ENCODE measurements at places on chromosomes 5 and 9.

DNA sequence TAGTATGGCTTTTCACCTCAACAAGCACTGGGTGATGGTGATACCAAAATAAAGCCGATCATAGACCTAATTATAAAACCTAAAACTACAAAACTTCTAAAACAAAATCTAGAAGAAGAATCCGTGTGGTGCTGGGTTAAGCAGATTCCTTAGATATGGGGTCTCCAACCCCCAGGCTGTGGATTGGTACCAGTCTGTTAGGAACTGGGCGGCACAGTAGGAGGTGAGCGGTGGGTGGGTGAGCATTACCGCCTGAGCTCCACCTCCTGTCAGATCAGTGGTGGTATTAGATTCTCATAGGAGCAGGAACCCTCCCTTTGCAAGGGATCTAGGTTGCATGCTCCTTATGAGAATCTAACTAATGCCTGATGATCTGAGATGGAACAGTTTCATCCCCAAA is 33.2 kb downstream of the MRPS27 start:
- DNase-seq, result no peak

GRCh38 chr5:96566833-96567587 is 95.2 kb upstream of the CAST start:
- DNase-seq, result no peak

- DNase-seq, result no peak
These were observed 193.9 kb downstream of the RORB start for GRCh38 chr9:74691058-74691457.

DNA sequence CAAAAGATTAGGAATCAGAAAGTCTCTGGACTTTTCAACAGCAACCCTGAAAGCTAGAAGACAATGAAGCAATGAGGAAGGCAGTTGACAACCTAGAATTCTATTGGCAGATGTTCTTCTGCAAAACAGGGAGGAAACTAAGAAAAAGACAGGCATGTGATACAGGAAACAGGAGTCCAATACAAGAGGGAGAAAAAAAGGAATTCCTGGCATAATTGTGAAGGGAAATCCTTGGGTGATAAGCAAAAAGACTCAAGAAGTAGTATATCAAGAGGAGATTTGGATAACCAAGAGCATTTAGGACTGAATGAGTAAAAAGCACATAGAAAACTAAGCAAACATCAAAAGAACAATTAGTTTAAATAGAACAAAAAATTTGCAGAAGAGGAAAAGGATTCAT is 58.6 kb downstream of the LPAR1 start:
- DNase-seq, result no peak

GRCh38 chr9:135070198-135070951 is 17.1 kb upstream of the OLFM1 start:
- DNase-seq, result no peak

DNA sequence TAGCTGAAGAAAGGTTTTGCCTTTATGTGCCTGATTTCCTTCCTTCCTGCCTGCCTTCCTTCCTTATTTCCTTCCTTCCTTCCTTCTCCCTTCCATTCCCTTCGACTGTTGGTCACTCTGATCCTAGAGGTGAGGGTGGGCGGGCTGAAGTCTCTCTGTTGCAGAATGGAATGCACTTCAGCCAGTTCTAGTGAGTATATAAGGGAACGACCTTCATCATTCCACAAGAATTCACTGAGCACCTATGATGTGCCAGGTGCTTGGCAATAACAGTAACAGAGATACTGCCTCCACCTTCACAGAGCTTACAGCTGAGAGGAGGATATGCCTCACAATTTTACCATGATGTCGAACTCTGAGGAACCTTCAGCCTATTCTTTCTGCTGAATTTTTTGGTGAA is 8.7 kb upstream of the OR5C1 start:
- DNase-seq, result no peak

DNA sequence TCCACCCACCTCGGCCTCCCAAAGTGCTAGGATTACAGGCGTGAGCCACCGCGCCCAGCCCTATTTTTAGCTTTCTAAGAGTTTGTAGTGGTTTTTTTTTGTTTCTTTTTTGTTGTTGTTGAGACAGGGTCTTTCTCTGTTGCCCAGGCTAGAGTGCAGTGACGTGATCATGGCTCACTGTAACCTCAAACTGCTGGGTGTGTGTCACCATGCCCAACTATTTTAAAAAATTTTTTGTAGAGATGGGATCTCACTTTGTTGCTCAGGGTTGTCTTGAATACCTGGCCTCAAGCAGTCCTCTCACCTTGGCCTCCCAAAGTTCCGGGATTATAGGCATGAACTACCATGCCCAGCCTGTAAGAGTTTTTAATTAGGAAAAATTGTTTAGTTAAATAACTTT is 145.3 kb upstream of the SH3GL2 start:
- DNase-seq, result no peak

DNA sequence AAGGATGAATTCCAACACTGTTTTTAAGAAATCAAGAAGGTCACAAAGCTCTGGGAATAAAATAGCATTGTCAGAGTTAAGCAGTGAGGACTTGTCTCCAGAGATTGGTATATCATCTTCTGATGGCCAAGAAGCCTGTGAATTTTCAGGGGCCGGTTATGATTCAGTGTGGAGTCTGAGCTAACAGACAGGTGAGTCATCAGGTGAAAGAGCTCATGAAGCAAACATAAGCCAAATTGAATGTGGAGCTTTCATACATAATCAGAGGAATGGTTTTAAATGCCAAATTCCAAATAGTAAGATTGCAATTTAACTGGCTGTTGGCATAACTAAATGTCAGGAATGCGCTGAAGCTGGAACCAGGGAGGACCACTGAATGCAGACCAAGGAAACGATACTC is 494.2 kb downstream of the MTRR start:
- no peak for DNase-seq

GRCh38 chr5:94776167-94776566 is 157.7 kb downstream of the SLF1 start:
- no peak for DNase-seq

GRCh38 chr5:42285230-42285629 is 138.0 kb upstream of the GHR start:
- DNase-seq, result no peak

DNA sequence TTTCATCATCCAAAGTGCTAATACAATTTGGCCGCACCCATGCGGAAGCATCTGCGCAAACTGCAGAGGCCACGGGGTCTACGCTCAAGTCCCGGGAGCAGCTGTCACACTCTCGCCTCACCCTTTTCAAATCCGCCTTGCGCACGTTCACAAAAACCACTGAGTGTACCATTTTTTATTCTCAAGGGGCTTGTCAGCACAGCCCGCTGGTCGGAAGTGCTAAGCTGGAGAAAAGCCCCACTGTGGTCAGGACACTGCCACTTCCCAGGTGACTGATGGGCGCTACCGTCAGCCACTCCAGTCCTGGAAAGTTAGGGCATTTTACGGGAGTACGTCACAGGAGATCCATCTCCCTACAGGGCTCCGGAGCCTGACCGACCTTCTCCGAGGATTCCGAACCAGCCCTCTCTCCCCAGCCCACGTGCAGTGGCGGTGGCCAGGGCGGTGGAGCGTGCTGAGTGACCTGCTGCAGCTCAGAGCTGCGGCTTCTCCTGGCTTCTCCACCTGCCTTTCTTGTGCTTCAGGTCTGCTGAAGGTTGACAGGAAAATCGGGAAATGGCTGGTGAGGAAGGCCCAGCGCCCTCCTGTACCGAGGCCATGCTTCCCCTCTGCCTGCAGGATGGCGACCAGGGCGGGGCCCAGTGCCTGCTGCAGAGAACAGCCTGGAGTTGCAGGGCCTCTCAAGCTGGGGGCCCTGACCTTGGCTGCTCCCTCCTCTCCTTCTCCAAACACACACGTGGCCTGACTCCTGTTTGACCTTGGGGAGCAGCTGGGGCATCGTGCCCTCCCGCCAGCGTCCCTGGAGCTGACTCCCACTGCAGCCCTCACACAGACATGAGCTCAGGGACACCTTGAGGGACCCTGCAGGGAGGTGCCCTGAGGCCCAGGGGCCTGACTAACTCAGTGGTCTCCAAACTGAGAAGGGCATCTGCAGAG is 14.3 kb downstream of the RASGEF1C start:
- DNase-seq, result no peak

GRCh38 chr9:79562749-79563386 is 8.9 kb upstream of the TLE4 start:
- DNase-seq, result no peak

DNA sequence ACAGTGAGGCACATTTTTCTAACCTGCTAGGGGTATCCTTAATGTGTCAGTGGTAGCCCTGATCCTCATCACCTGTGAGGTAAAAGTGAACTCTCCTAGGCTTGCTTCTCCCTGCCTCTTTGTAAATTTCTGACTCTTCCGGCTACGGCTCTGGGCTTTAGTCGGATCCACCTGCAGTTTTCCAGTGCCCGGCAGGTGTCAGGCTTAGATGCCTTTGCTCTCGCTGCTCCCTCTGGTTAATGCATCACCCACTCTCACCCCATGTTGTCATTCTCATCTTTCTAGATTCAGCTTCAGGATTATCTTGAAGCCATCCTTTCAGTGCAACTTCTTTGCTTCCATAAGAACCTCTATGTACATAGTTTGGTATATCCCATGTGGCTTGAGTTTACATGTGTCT is 3.6 kb downstream of the CEP78 start:
- no peak for DNase-seq

DNA sequence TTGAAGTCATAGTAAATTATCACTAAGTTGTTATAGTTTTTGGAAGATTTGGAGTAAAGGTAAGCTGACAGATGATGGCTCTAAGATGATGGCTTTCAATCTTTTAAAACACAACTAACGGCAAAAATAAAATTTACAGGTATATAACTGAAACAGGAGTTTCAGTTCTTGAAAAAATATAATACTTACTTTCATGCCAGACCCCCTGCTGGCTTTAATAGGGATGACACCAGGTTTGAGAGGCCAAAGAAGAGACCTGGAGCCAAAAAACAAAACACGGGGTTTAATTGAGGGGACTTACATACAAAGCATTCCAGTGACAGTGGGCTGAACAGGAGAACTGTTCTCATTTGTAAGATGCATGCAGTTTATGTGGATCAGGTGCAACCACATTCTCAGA is 301.7 kb upstream of the PCSK5 start:
- no peak for DNase-seq

- DNase-seq, result no peak
These were observed 402.5 kb upstream of the SLC24A2 start for GRCh38 chr9:20191228-20191840.

GRCh38 chr5:161847447-161847846 is 473 bp upstream of the GABRA1 start:
- no peak for DNase-seq

DNA sequence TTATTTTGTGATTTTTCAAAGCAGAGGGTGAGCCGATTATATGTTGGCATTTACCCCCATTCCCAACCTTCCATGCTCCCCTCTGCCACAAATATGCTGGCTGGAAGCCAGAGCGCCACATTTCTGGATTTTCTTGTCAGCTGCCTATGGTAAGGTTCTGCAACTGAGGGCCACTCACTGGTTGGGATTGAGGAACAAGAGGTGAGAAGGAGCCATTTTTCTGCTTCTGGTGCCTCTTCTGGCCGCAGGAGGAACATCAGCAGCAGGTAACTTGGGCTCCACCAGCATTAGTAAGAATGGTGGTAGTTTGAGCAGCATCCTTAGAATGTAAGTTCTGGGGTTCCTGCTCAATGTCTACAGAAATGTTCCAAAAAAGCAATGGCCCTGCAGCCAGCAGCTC is 159.5 kb upstream of the MAST4 start:
- DNase-seq, result no peak

GRCh38 chr9:75176037-75176436 is 87.7 kb downstream of the OSTF1 start:
- no peak for DNase-seq

DNA sequence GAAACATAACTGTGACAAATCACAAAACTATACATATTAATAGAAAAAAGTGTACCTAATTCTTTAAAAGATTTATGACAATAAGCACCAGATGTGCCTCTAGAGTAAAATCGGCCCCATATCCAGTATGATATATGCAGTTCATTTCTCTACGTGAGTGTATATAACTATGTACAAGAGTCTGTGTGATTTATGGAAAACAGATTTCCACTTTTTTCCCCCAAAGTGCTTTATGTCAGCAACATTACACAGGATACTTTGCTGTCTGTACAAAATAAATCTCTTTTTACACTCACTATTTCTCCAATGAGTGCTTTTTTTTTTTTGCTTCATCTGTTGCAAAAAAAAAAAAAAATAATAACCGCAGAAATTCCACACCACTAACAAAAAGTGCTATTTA is 298.8 kb upstream of the RFX3 start:
- DNase-seq, result no peak

DNA sequence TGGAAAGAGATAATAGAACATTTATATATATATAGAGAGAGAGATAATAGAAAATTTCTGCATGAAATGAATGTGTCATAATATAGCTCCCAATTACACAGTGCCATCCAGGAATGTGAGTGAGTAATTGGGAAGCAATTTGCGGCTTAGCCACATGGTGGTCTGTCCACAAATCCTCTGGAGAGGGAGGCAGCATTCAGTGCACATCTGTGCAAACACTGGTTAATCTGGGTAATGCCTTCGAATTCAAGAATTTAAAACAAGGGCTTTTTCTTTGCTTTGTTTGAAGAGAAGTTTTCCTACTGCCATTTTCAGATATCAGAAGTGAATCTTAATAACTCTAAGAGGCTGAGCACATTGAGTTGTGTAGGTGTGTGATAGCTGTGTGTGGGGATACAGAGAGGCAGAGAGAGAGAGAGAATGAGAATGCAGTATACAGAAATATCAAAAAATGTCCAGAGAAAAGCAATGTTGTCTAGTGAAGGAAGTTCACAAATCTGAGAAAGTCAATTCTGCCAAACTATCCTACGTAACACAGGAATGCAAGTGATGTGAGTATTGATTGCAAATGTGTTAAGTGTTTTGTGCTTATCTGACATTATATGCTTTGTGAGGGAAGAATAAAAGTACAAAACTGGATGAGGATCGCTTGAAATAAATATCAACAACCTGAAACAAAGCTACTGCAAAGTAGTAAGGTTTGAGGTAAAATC is 134.6 kb downstream of the EDIL3 start:
- no peak for DNase-seq

GRCh38 chr5:10585518-10585915 is 21.6 kb downstream of the ANKRD33B start:
- DNase-seq, result no peak

- DNase-seq, result no peak
These were observed 51.7 kb downstream of the IRF1 start for GRCh38 chr5:132438917-132439316.

GRCh38 chr9:75876999-75877640 is 13.4 kb upstream of the PCSK5 start:
- no peak for DNase-seq

GRCh38 chr9:112475318-112475717 is 11.3 kb upstream of the KIAA1958 start:
- no peak for DNase-seq

GRCh38 chr5:9037048-9037447 is 508.8 kb downstream of the SEMA5A start:
- DNase-seq, result no peak

DNA sequence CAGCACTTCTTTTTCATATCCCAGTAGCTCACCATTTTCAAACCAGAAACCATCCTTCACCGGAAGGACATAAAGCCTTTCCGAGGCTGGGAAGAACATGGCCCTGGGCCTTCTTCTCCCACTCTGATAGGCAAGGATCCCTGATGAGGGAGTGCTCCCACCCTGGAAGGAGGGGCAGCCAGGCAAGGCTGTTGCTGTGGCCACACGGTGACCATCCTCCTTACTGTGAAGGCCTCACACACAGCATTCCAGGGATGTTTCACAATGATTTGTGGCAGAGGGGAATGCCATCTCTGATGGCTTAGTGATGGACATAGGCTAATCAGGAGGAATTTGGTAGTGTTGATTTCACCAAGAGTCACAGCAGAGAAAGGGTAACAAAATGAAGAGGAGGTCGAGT is 130.7 kb downstream of the ADAMTS12 start:
- no peak for DNase-seq
